ENCODE measurements at places on chromosomes 5 and 9. TPM values are rescaled to one million over a fixed set of nuclear protein-coding genes. Genes with fewer than 3 reads are reported as not detected.
A peak's percentile ranks its signal among the peaks of the same experiment; 100 is the strongest.

Gene MEF2C
- total RNA-seq, result 52.3 TPM

- no peak for DNase-seq
Measured at GRCh38 chr5:14458414-14458813, 123.2 kb upstream of the OTULINL start.

DNA sequence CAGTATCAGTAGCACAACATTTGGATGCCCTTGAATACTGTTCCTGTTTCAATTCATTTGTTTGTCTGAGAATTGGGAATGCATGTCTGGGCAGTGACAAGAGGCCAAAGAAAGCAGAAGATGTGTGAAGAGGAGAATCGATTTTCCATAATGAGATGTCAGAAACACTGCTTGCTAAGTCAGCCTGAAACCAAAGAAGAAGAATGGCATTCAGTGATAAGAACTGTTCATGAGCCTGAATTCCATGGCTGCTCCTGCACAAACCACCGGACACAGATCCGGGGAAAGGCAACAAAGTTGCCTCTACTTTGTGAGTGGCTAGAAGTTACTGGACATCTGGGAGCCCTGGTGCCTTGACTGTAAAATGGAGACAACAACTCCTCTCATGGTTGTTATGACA, 207.2 kb upstream of the RASEF start:
- no peak for DNase-seq

DNA sequence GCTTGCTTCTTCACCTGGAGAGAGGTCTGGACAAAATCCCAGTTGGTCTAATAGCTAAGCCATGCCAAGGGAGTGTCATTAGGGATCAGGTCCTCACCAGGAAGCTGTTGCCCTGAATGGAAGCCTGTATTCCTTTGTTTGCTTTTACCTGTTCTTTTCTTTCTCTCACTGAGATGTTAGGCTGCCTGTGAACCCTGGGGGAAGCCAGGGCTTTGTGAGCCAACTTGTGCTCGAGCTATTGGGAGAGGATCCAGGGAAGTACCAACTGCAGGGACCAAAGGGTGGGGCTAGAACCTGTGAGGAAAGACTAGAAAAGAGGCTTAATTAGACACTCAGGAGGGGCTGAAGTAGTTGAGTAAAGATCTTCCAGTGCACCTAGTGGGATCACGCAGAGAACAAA, 451.2 kb upstream of the TLE4 start:
- DNase-seq, result no peak

GRCh38 chr9:131628459-131629225, 83.3 kb downstream of the PRRT1B start:
- DNase-seq, result no peak

DNA sequence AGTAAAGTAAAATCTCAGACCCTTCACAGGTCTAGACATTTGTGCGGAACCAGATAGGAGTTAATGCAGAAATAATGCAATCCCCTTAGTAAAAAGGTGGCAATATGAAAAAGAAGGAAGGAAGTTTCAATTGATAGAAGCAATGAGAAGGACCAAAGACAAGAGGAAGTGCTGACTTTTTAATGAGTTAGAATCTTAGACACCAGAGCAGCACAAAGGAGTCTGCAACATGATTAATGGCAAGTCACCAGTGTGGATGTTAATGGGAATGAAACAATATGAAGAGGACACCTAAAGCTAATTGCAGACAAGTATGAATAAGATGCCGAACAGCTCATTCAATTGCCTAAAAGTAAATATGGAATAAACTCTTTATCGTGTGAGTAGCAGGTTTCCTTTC, 50.9 kb downstream of the MEGF9 start:
- DNase-seq, result no peak

Gene NXNL2
- total RNA-seq, result not detected

Gene OGN
- total RNA-seq, result 10.0 TPM

Gene PAEP
- total RNA-seq, result not detected

- DNase-seq, result peak; percentile 62
Measured at GRCh38 chr9:130331061-130331460, 65.5 kb downstream of the HMCN2 start.

DNA sequence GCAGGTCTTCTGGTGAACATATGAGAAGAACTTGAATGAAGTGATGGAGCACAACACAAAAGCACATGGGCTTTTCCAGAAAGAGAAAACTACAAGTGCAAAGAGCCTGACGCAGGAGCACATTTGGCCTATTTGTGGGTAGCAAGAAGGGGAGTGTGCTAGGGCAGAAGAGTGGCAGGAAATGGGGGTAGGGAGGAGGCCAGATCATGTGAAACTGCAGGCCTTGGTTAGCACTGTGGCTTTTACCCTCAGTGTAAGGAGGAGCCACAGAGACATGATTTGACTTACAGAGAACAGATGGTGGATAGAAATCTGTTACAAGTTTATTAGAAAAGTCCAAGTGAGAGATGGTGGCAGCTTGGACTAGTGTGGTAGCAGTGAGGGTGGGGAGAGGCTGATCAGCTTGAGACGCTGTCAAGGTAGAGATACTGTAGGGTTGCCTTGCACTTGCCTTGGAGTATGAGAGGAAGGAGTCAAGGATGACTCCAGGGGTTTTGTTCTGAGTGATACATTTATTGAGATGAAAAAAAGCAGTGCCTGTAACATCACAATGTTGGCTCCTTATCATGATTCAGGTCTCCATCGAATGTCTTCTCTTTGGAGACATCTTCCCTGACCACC, 126.7 kb downstream of the PPP2R2B start:
- no peak for DNase-seq

Gene GNA14
- total RNA-seq, result 1.9 TPM

DNA sequence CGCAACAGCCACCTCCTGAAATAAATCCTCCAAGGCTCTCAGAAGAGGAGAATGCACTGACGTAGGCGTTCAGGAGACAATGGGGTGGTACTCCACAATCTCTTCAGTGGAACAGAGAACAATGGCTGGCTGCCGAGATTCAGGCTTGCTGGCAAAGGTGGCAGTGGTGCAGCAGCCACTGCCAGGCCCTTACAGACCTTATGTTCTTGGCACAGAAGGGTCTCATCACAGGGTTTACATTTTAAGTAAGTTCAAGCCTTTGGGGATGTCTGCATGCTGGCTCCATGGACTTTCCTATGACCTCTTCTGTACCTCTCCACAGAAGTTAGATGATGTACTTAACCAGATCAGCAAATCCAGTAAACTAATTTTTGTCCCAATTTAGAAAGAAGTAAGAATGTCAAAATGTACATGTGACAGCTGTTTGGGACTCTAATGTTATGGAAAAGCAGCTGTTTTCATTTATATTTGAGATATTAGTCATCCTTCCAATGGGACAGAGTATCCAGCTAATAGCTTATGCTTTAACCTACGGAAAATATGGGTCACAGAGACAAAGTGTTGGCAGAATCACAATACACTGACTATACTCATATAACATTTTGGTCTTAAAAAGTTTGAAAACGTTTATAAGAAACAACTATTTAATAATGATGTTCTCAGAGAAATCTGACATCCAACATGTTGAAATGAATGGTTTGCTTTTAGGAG, 180.9 kb downstream of the MAPKAP1 start:
- DNase-seq, result peak; percentile 81

DNA sequence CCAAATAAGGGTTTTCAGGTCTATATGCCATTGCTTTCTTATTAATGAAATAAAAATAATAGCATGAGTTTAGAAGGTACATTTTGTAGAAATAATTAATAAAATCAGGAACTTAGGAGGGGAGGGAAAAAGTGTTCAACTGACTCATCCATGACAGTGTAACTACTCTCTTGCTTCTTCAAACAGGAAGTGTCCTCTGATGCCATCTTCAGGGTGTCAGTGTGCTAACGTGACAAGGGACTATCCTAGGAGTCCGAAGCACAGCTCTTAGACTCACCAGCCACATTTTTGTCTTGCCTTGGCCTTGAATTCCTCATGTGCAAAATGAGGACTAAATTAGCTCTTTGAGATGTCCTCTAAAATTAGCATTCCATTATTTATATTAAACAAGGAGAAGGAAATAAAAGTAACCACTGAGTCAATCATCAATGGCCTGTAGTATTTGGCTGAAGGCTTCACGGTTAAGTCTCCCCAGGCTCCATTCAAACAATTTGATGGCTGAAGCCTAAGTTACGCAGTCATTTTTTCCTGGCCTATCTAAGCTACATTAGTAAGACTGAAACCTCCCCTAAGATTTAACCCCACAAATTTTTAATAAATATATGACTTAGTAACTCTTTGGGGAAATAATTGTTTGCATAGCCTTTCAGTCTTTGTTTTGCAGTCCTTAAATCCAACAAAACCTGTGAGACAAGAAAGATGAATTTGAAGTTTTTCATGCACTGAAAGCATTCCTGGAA, 151.1 kb downstream of the ARL15 start:
- DNase-seq, result no peak

DNA sequence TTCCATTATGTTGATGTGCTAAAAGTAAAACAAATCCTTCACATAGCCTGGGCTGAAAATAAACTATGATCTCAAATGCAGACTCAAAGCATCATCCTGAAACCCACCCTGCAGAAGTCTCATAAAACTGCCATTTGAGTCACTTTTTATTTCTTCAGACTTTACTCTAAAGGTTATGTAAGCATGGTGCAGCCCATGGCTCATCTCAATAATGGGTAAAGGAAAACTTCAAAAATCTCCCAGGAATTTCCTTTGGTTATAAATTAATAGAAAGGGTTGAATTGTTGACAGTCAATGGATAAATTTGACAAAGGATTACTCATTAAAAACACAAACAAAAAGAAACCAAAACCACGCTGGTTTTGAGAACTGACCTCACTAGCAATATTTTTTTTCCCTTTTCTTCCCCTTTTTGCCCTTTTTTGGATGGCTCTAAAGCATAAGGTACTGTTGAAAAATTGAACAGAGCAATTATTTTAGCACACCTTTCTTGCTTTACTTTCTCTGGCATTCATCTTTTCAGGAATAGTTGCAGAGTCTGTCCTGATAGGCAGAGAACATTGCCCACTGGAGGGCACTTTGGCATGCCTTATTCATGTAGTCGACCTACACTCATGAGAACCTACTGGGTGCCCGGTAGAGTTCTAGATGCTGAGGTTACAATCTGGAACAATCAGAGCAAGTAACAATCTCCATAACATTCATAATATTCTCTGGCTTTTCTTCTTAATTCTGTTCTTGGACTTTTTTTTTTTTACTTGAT, 191.4 kb downstream of the TMEM167A start:
- no peak for DNase-seq

Data from Right ventricle myocardium superior (tissue), 1 donor.